ENCODE measurements at places on chromosomes 7 and 10.

DNA sequence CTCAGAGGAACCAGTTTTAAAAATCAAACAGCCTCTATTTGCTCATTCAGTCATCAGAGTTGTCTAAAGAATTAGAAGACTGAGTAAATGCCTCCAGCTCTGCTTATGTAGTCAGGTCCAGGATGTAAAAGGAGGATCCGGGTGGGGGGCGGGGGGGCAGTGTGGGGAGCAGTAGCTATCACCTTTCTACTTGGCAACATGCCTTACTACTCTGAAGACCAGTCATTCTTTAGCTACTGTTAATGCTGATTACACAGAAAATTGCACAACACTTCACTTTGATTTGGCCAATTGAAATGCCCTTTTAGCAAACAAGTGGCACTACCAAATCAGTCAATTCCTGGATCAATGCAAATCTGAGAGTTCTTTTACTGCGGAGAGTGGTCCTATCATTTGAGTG lies 164.2 kb downstream of the NXPH1 start:
- DNase-seq, result no peak

GRCh38 chr7:148390381-148390780 lies 200.2 kb upstream of the C7orf33 start:
- no peak for DNase-seq

DNA sequence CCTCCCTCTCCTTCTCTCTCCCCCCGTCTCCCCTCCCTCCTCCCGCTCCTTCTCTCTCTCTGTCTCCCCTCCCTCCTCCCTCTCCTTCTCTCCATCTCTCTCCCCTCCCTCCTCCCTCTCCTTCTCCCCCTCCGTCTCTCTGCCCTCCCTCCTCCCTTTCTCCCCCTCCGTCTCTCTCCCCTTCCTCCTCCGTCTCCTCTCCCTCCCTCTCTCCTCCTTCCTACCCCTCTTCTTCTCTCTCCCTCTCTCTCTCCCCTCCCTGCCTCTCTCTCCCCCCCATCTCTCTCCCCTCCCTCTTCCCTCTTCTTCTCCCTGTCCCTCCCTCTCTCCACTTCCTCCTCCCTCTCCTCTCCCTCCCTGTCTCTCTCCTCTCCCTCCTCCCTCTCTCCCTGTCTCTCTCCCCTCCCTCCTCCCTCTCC lies 32.2 kb downstream of the AP5Z1 start:
- DNase-seq, result no peak

DNA sequence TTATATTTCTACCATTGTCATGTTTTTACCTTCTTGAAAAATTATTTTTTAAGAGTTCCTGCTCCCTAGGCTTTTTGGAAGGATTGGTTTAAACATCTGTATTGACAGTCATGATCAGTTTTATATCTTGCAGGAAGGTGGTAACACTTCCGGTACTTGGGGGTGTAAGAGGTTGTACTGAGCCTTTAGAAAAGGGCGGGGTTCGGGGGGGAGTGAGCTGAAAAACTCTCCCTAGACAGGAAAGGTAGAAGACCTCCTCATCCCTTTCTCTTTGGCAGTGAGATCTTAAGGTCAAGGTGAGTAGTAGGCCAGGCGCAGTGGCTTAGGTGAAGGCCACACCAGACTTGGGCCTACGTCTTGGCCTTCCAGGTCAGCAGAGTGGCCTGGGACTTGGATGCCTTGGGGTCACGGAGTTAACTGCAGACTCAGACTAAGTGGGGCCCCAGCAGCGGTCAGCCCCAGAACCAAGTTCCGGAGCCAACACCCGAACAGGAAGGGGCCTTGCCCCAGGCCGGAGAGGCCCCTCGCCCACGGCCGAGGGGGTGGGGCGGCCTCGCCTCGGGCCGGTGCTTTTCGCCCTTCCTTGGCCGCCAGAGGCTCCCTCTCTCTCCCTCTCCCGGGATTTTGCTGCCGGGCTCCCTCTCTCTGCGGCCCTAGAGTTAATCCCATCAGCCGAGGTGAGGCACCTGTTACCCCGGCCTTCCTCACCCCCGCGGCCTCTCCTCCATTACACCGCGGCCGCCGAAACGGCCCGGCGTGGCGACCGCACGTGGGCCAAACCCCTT lies at the start of gene PPP1R9A:
PPP1R9A (plus strand) TSS at position 569 of the 785 bp plus-strand sequence. CDS start 2,520 bp downstream, outside the sequence.
- peak; percentile 6 for DNase-seq

GRCh38 chr10:35316218-35316967 lies 19.9 kb upstream of the CCNY start:
- no peak for DNase-seq

DNA sequence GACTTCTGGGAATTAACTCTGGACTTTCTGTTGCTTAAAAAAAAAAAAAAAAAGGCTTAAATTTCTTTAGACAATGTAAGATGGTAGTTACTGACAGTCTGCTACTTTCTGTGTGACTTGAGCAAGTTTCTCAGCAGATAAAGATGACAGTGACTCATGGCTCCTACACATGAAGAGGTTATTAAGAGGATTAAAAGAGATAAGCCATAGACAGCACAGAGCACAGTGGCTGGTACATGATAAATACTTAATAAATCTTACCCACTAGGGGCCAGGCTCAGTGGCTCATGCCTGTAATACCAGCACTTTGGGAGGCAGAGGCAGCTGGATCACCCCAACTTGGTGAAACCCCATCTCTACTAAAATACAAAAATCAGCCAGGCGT lies 174.8 kb downstream of the JAZF1 start:
- no peak for DNase-seq

- DNase-seq, result no peak
These were observed 86.0 kb downstream of the SEMA3E start for GRCh38 chr7:83562960-83563359.

DNA sequence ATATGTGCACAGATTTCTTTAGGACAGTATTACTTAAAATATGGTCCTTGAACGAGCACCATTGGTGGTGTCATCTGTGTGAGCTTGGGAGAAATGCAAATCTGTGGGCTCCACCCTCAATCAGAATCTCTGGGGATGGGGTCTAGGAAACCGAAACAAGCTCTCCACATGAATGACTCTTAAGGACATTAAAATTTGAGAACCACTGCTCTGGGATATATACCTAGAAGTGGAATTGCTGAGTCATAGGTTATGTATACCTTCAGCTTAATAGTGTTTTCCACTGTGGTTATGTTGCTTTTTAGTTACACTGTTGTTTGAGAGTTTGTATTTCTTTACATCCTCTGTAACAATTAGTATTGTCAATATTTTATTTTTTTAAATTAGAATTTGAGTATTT lies 24.0 kb downstream of the ZNRF2 start:
- DNase-seq, result no peak

DNA sequence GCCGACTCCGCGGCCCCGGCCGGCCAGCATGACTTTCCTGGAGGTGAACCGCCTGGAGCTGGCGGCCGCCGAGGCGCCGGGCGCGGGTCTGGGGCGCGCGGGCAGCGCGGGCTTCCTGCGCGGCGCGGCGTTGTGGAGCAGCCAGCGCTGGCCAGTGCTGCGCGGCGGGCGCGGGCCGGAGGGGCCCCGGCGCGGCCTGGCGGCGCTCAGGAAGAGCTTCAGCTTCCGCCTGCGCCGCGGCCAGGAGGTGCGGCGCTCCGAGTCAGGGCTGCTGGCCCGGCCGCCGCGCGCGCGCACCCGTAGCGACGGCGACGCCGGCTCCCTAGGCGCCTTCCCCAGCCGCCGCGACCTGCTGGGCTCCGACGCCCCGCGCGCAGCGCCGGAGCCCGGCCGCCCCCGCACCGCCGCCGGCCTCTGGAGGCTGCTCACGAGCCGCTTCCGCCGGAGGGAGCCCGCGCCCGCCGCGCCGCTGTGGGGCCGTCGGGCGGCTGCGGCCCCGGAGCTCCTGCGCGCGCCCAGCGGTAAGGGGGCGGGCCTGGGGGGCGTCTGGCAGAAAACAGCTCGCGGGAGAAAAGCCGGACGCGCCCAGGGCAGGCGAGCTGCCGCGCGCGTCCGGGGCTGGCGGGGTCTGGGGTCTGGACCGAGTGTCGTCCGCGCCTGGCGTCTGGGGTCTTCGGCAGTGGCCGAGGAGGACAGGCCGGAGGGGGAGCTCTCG lies 29.0 kb downstream of the AGAP3 start:
- peak; percentile 24 for DNase-seq

- DNase-seq, result no peak
These were observed 187.9 kb downstream of the GATA3 start for GRCh38 chr10:8242295-8242872.

DNA sequence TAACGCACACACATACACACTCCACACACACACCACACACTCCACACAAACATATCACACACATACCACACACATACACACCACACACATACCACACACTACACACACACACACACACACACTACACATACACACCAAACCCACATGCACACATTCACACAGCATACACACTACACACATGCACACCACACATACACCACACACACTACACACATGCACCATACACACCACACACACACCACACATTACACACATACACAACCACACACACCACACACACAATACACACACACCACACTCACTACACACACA lies 66.3 kb downstream of the MKI67 start:
- no peak for DNase-seq

- DNase-seq, result peak; percentile 77
These were observed 108.0 kb downstream of the WDFY4 start for GRCh38 chr10:48792687-48793096.

DNA sequence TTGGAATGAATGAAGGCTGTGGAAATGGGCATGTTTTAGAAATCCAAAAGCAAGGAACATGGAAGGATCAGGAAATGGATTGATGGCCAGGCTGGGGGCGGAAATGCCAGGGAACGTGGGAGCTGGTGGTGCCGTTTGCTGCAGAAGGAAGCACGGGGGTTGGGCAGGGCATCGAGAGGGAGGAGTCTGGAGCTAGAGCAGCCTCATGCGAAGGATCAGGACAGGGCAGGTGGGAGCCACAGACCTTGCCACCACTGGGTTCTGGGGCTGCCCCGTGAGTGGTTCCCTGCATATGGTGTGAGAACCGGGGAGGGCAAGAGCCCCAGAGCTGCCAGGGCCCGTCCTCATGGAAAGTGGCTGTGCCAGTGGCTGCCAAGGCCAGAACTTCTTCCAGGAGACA lies 193.8 kb upstream of the ZNF32 start:
- no peak for DNase-seq

DNA sequence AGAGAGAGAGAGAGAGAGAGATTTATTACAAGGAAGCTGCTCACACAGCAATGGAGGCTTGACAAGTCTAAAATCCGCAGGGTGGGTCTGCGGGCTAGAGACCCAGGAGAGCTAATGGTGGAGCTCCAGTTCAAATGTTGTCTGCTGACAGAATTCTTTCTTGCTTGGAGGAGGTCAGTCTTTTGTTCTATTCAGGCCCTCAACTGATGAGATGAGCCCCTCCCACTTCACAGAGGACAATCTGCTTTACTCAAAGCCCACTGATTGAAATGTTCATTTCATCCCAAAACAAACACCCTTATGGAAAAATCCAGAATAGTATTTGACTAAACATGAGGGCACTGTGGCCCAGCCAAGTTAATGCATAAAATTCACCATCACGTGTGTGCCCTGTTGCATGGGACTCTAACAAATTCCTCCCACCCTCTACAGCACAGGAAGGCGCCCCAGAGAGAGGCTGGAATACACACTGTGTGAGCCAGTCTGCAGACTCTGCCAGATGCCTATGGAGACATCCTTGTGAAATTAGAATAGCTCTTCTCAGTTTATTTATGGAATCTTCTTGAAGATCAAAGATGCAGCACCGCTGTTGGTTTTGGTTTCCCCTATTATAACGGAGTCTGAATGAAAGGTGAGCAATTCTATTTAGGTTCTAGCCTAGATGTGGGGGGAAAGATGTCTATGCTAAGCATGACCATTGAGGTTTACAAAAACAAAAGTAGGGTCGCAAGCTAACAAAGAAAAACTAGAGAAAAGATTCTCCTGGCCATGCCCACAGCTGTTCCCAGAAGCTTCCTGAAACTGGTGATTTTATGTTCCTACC lies 123.0 kb upstream of the SFMBT2 start:
- DNase-seq, result no peak

GRCh38 chr10:6431861-6432260 lies 148.2 kb downstream of the PRKCQ start:
- no peak for DNase-seq

GRCh38 chr7:27166531-27167505 lies 1.5 kb upstream of the HOXA9 start:
- DNase-seq, result peak; percentile 71

GRCh38 chr7:157520249-157520648 lies 183.4 kb downstream of the DNAJB6 start:
- DNase-seq, result no peak

DNA sequence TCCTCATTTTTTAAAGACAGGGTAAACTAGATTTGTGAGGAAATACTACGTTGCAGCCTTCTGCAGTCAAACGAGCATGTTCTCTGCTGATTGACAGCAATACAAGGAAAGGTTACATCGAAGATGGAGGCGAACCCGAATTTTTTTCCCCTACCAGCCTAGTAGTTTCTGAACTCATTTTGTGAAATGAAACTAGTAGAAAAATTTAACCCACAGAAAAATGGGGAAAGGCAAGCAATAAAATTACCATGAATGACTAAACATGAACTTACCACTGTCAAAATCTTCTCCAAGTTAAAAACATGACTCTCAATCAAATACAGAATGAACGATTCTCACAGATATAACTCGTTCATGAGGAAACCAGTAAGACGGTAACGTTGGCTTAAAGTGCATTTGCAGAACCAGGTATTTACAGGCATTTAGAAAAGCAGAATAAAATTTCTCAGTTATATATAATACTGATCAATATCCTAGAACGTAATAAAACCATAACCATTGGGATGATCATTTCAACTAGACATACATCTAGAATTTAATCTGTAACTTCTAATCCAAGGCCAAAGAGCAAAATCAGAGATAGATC lies 73.9 kb downstream of the CELF2 start:
- no peak for DNase-seq

- no peak for DNase-seq
These were observed 326.1 kb downstream of the GALNT17 start for GRCh38 chr7:71457846-71458590.

GRCh38 chr7:2197436-2198155 lies 35.1 kb downstream of the MAD1L1 start:
- DNase-seq, result no peak

- DNase-seq, result peak; percentile 10
These were observed 459 bp downstream of the SUGCT start for GRCh38 chr7:40135317-40135610.

DNA sequence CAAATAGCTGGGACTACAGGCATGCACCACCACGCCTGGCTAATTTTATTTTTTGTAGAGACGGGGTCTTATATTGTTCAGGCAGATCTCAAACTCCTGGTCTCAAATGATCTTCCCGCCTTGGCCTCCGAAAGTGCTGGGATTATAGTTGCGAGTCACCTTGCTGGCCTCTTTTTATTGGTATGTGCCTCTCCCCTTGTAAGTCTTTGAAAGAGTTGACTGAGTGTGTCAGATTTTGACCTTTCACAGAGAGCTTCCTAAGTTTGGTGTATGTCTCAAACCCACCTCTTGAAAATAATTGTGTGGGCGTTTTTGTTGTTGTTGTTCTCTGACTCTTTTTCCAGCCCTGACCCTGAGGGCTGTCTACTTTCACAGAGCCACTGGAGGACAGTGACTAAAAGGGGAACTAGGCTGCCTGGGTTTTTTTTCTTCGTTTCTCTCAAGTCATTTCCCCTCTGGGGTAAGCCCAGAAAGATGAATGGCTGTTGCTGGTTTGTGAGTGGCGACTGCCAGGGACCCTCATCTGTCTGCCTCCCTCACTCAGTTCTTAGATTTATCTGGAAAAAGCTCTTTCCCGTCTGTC lies 262.8 kb downstream of the ZEB1 start:
- DNase-seq, result no peak

GRCh38 chr10:77223526-77224460 lies 413.8 kb downstream of the KCNMA1 start:
- DNase-seq, result no peak

GRCh38 chr7:116633131-116633988 lies 38.6 kb upstream of the MET start:
- DNase-seq, result peak; percentile 60
